ENCODE measurements at places on chromosomes 3 and 15. TPM values are rescaled to one million over a fixed set of nuclear protein-coding genes. Genes with fewer than 3 reads are reported as not detected.

BOC gene
- 1.5 TPM for total RNA-seq

SI gene
- total RNA-seq = not detected

DNASE1L3 gene
- not detected for total RNA-seq

ACTRT3 gene
- 2.0 TPM for total RNA-seq

SATB1 gene
- 512 TPM for total RNA-seq

GRCh38 chr15:88057836-88058235 is 198.7 kb downstream of the NTRK3 start:
- no peaks in the 10 kb centered on the region for H3K27me3 ChIP-seq
- no peaks in the 10 kb centered on the region for H3K36me3 ChIP-seq
- no peak for DNase-seq
- H3K27ac ChIP-seq = no peak overlapping the region
- no peak overlapping the region for H3K4me3 ChIP-seq
- H3K4me1 ChIP-seq = no peaks in the 10 kb centered on the region

DNA sequence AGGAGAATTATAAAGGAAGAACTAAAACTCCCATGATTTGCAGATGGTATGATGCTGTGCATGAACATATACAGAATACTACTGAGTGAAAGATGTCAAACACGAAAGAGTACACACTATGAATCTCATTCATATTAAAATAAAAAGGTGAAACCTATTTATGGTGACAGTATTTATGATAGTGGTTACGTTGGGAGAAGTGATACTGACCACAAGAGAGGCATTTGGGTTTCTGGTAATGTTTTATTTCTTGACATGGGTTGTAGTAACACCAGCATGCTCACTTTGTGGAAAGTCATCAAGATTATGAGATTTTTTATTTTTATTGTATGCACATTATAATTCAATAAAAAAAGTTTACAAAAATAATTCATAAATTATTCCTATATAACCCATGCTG is 324.0 kb downstream of the GAP43 start:
- no peak overlapping the region for H3K4me3 ChIP-seq
- H3K4me1 ChIP-seq = no peaks in the 10 kb centered on the region
- no peaks in the 10 kb centered on the region for H3K27me3 ChIP-seq

DNA sequence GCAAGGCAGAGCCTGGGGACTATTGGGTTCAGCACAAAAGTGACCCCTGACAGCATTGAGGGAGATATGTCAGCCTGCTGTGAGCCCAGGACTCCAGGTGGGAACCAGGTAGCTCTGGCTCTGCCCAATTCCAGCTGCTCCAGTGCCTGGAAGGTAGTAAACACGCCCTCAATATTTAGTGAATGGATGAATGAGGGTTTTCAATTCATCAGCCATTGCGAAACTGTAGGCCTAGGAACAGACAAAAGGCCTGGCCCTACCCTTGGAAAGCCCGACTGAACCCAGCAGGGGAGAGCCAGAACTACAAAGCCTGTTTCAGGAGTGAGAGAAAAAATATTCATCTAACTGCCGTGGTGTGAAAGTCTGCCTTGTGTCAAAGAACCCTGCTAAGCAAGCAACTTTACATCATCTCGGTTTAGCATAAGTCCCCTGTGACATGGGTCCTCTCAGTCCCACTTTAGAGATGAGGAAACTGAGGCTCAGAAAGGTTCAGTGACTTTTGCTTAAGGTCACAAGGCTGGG is 8.1 kb upstream of the CSK start:
- H3K27ac ChIP-seq = peak overlapping the region; percentile 100
- H3K27me3 ChIP-seq = no peaks in the 10 kb centered on the region
- no peak overlapping the region for H3K4me3 ChIP-seq
- H3K4me1 ChIP-seq = peaks cover 46% of the 10 kb centered on the region
- DNase-seq = peak; percentile 31
